ENCODE measurements at places on chromosomes 11 and 22. TPM values are rescaled to one million over a fixed set of nuclear protein-coding genes. Genes with fewer than 3 reads are reported as not detected.

- H3K27me3 ChIP-seq = no peaks in the 10 kb centered on the region
- H3K36me3 ChIP-seq = no peaks in the 10 kb centered on the region
- H3K4me1 ChIP-seq = peaks cover 4% of the 10 kb centered on the region
- DNase-seq = no peak
These were observed 67.2 kb downstream of the SLC17A6 start for GRCh38 chr11:22405377-22405776.

DNA sequence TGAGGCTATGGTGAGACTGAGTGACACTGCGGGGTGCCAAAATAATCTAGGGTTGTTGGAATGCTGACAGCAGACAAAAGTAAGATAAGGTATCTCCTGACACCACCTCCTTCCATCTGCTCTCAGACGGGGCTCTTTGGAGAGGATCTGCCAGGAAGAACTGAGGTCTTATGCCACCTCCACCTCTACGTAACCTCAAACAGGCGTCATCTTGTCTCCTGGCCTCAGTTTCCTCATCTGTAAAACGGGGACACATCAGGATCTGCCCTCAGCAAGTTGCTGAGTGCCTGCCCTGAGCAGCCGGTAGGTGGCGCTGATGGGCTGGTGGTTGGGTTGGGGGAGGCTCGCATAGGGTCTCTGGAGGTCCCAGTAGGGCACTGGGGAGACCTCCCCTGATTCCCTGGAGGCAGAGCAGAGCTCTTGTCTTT lies 1.7 kb upstream of the MYEOV start:
- H3K27me3 ChIP-seq = peaks cover 6% of the 10 kb centered on the region
- H3K4me3 ChIP-seq = no peak overlapping the region
- no peak overlapping the region for H3K27ac ChIP-seq
- H3K4me1 ChIP-seq = peaks cover 23% of the 10 kb centered on the region

GRCh38 chr11:132772703-132773545 lies 759.4 kb downstream of the OPCML start:
- DNase-seq = no peak
- peaks cover 4% of the 10 kb centered on the region for H3K4me1 ChIP-seq

Gene THAP7
- total RNA-seq = 17.6 TPM

Gene SMIM35
- total RNA-seq = not detected

Gene ANKK1
- total RNA-seq = 0.41 TPM

Gene C1QTNF4
- 4.0 TPM for total RNA-seq

Gene MMP27
- not detected for total RNA-seq

Data from progenitor cell of endocrine pancreas (in vitro differentiated cells).